ENCODE measurements at places on chromosomes 6 and 20.
A peak's percentile ranks its signal among the peaks of the same experiment; 100 is the strongest.

DNA sequence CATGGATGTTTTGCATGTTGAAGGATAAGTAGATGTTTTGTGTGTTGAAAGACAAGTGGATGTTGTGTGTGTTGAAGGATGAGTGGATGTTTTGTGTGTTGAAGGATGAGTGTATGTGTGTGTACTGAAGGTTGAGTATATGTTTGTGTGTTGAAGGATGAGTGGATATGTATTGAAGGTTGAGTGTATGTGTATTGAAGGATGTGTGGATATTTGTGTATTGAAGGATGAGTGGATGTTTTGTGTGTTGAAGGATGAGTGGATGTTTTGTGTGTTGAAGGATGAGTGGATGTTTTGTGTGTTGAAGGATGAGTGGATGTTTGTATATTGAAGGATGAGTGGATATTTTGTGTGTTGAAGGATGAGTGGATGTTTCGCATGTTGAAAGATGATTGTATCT is 325.0 kb downstream of the CDH4 start:
- no peak for DNase-seq

DNA sequence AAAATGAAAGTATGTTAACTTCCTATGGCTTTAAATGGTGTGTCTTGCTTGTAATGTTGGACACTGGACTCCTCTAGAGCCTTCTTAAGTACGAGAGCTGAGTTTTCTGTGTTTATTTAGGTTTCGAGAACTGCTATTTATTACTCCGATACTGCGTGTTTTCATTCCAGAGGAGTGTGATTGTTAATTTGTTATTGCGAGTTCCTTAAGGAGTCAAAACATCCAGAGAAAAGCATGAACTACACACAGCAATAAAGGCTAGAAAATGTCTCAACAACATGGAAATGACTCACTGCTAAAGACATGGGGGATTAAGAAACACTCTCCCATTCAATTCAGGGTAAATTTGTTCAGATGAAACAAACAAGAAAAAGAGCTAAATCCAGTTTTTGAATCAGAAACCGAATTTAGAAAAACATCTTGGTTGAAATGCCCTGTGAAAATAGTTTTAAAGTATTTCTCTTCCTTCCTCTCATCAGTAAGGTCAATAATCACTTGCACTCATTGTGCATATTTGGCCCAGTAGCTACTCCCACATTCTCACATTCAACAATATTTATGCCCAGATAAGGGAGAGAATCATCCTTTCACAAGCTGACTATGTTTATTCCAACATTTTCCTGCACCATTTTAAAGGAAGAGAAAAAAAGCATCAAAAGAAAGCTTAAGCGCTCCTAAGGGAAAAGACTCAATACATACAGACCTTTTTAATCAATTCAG is 36.0 kb downstream of the ATXN1 start:
- DNase-seq = no peak

DNA sequence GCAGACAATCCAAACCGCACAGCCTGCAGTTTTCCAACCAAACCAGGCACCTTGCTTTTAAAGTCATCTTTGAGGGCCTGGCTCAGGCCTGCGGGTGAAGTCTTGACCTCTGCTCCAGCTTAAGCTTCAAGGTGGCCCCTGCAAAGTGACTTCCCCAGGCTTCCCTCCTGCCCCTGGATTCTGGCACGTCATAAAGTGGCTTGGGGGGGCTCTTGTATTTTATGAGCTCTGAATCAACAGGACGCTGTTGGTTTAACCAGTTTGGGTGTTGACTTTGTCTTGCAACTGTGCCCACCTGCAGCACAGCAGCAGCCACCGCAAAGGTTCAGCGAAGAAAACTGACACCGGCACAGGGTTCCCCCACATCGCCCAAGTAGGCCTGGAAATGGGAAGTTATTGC is 81.2 kb downstream of the NFATC2 start:
- peak; percentile 65 for DNase-seq

- DNase-seq = no peak
Measured at GRCh38 chr6:53095270-53095669, 30.1 kb downstream of the FBXO9 start.

DNA sequence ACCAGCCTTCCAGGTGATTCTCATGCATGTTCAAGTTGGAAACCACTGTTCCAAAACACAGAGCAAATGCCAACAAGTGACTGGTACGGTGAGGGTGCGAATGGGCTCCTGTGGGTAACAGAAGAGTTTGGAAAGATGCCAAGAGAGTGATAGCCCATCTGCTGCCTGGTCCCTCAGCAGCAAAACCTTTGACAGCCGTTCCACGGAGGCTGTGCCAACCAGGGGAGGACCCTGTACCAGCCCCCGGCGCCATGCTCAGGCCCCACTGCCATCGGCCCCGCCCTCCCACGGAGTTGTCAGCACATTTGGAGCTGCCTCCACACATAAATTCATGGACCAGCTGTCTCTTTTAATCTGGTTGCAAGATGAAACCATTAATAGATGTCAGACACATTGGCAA is 4.4 kb upstream of the PTPRT start:
- no peak for DNase-seq

GRCh38 chr20:49519777-49520359 is 37.4 kb upstream of the KCNB1 start:
- no peak for DNase-seq

DNA sequence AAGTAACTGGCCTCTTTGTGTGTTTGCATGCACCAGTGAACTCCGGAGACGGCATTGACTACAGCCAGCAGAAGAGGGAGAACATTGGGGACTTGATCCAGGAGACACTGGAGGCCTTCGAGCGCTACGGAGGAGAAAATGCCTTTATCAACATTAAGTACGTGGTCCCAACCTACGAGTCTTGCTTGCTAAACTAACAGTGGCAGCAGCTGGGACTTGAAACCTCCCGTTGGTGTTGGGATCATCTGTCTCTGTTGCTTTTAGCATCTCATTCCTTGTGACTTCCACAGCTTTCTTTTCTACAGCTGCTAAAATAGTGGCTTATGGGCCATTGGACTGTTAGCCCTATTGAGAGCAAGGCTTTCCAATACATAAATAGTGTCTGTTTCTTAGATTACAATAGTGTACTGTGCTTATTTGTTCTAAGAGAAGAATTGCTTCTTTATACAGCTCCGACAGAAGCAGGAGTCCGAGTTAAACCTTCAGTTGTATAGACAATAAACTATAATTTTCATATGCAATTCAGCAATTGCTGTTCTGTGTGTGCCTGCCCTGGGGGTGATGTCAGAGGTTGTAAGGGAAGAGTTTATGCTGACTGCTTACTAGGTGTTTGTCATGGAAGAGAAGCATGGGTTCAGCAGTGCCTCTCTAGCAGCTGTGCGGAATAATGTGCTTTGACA is 99.6 kb upstream of the QKI start:
- DNase-seq = no peak

DNA sequence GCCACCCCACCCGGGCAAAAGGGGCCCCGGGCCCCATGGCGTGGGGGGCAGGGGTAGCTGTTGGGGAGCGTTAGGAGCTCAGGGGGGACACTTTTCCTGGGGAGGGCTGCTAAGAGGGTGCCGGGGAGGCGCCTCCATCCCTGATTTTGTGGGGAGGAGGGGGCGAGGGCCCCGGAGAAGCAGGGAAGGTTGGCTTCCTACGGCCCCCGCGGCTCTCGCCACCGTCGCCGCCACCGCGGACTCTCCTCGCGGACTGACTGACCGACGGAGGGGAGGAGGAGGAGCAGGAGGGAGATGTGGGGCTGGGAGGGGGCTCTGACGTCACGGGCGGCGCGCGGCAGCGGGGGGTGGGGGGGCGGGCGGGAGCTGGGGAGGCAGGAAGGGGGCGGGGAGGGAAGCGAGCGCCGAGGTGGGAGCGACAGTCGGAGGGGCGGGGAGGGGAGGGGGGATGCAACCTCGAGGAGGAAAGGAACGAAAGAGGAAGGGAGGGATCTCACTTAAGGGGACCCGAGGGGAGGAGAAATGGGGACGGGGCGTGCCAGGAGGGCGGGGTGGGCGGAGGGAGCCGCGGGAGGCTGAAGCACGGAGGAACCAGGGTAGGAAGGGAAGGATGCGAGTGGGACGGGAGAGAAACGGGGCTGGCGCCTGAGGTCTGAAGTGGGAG is 5.1 kb downstream of the GABBR1 start:
- no peak for DNase-seq

- DNase-seq = no peak
Measured at GRCh38 chr20:42484335-42484734, 705.4 kb downstream of the PTPRT start.

GRCh38 chr6:54291146-54291545 is 17.1 kb upstream of the TINAG start:
- DNase-seq = no peak

GRCh38 chr20:48025661-48026060 is 240.4 kb upstream of the SULF2 start:
- DNase-seq = no peak

DNA sequence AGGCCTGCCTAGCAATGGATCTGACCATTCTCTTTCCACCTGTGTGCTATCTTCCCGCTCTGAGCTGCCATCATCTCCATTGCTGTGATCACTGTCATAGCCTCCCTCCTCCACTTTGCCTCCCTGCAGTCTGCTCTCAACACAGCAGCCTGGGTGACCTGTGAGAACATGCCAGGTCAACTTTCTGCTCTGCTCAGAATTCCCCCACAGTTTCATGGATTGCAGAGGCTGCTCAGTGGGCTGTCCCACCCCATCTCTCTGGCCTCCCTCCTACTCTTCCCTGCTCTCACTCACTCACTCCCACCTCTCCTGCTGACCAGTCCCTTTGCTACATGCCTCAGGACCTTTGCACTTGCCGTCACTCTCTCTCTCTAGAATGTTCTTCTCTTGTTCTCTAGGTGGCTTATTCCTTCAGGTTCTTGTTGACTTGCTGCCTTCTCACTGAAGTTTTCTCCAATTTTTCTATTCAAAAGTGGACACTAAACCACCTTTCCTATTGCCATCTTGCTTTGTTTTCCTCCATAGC is 159.9 kb downstream of the CD83 start:
- no peak for DNase-seq

- DNase-seq = no peak
Measured at GRCh38 chr20:25223179-25223661, 24.7 kb upstream of the PYGB start.

DNA sequence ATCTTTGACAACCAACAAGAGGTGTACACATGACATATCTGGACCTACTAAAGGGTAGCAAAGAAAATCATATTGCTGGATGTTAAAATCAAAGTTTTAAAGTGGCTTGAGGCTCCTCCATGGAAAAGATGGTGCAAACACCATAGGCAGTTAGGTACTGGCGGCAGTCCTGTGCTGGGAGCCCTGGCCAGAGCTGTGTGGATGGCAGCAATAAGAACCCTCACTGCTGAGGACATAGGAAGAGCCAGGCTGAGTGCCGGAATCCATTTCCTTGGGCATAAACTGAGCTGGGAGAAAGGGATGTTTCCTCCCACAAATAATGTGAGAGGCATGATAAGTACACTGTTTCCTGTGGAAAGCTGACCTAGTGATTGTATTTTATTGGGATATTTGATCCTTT is 89.9 kb downstream of the ARID1B start:
- DNase-seq = no peak

DNA sequence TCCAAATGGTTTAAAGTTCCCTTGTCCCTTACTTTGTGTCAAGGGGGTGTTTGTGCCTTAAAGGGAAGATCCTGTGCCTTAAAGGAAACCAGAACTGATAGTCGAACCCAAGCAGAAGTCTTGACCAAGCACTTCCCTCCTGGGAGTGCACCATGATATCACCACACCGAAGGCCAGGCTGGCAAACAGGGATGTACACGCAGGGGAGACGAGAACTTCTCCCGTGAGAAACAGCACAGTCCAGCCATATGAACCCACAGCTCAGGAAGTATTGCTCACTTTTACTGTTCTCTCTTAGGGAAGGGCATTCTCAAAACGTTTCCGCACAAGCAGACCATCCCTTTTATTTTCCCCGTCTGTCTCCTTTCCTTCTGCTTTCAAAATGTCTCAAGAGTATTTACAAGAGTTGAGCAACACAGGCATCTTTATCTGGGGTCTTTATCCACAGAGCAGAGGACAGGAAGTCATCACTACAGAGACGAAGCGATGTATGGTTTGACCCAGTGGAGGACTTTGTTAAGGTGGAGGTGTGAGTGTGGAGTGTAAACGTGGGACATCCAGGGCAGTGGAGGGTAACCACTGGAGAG is 12.8 kb upstream of the SERPINB1 start:
- DNase-seq = peak; percentile 87

- no peak for DNase-seq
Measured at GRCh38 chr6:111805511-111806164, 67.6 kb downstream of the FYN start.

DNA sequence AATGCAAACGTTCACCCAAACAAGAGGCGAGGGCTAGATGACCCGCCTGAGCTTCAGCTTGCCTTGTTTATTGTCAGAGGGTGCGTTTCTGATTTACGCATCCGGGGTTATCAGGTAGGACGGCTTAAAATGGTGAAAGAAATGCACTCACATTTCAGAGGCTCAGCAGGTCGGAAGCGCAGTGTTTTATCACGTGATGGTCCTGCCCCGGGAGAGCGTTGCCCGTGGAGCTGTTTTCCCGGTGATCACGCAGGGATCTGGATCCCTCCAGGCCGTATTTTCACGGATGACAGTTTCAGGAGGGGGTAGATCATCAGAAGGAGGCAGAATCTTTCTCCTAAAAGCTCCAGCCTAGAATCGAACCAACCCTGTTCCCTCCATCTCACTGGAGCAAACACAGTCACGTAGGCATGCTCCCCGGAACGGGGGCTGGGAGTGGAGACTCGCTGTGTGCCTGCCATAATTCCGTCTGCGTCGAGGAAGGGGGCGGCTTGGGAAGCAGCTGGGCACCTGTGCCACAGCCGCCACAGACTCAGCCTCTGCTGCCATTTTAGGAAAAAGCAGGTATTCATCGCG is 121.7 kb downstream of the SMOC2 start:
- no peak for DNase-seq

GRCh38 chr6:160739955-160740354 is 37.9 kb downstream of the PLG start:
- DNase-seq = no peak

DNA sequence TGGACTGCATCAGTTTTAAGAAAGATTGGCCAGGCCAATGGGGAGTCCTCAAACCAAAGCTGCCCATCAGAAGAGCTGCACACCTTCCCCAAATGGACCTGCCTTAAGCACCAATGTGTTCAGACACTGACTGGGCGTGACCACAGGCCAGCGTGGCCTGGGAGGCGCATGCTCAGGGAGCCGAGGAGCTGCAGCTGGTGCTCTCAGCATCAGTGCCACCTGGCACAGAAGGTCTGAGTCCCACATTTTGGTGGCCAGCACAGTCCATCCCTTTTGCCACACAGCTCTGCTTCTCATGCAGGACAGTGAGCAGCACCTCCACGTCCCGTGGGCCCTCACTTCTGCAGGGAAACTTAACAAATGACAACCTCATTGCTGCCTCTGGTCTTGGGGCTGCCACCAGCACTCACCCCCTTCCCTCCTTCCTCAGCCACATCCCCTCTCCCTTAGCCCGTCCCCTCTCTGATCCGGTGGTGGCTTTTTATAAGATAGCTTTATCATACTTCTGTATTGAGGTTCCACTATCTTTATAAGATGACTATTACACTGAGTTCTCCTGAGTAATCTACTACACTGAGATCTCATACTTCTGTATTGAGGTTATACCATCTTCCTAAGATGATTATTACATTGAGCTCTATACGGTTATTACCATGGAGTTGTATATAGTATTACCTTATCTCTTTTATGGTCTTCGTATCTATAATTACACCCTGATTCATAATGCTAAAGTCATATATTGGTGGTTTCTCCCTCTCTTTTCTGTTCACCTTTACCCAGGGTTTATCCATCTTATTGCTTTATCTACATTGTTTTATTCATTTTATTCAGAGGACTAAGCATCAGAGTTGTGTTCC is 109.1 kb downstream of the TOX2 start:
- DNase-seq = no peak

- no peak for DNase-seq
Measured at GRCh38 chr6:96812077-96812703, 25.1 kb downstream of the GPR63 start.

Data from KBM-7 (cell line).